ENCODE measurements at places on chromosomes 1 and 21.

DNA sequence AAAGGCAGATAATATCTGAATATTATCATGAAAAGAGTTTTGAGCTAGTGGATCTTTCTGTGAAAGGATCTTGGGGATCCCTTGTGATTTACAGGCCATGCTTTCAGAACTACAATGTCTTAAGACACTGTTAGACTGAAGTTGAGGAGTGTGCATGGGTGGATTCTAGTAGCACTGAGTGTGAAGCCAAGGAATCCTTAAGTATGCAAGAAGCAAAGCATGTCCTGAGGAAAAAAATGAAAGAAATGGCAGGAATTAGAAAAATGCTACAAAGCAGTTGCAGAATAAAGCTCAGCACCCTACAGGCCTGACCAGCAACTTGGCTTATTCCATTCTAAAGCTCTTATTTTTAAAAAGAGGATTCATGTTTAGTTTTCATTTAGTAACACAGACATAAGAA is 11.9 kb downstream of the STX6 start:
- no peak for DNase-seq

DNA sequence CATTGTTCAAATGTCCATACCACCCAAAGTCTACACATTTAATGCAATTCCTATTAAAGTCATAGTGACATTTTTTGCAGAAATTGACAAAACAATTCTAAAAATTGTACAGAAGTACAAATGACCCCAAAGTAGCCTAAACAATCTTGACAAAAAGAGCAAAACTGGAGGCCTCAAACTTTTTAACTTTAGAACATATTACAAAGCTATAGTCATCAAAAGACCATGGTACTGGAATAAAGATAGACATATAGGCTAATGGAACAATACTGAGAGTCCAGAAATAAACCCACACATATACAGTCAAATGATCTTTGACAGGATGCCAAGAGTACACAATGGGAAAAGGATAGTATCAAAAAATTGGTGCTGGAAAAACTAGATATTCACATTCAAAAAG is 213.2 kb upstream of the SAMSN1 start:
- DNase-seq = no peak

DNA sequence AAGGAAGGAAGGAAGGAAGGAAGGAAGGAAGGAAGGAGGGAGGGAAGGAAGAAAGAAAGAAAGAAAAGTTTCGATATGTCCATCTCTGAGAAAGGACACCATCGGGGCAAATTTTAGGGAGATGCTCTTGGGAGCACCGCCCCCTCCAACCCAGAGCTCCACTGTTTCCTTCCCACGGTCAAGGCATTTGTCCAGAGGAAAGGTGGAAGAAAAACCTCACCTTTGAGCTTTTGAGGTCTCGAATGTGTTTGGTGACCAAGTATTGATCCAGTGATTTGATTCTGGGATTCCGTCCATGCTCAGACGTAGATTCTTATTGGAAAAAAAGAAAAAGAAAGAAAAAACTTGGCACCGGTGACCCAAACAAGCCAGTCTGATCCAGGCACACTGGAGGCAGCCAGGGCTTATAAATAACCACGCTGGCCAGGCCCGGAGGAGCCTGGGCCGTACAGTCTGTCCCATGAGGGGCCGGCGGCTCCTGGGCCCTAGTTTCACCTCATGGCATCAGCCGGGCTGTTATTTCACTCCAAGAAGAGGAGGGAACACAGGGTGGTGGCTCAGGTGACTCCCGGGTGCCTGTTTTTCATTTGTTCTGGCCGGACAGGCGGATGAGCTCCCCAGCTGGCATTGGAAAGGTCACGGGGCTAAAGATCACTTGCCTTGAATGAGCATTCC is 36.1 kb upstream of the SLC25A33 start:
- DNase-seq = no peak

DNA sequence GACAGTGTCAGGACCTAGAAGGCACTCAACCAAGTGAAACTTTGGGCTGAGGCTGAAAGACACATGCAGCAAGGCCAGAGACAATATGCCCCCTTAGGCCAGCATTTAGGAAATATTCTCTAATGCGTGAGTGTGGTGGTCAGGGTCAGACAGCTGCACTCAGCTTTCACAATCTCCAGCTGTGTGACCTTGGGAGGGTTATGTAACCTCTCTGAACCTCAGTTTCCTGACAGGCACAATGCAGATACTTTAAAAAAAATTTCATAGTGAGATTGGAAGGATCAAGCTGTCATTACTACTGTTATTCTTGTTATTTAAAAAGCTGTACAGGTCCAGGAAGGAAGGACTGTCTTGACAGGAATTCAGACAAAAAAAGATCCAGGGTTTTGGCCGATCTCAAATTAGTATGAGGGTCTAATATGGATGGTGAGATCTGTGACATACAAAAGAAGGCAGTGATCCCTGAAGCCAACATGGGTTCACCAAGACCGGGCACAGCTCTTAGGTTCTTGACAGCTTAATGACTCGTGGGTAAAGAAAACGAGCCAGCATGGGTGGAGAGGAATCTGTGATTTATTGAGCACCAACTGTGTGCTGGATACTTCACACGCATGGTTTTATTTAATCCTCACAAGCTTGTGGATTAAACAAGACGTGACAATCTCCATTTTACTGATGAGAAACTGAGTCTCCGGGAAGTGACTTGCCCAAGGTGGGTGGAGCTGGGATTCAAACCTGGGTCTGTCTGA is 54.6 kb upstream of the POU3F1 start:
- no peak for DNase-seq

GRCh38 chr1:78553859-78554258 is 63.1 kb downstream of the PTGFR start:
- peak; percentile 49 for DNase-seq

DNA sequence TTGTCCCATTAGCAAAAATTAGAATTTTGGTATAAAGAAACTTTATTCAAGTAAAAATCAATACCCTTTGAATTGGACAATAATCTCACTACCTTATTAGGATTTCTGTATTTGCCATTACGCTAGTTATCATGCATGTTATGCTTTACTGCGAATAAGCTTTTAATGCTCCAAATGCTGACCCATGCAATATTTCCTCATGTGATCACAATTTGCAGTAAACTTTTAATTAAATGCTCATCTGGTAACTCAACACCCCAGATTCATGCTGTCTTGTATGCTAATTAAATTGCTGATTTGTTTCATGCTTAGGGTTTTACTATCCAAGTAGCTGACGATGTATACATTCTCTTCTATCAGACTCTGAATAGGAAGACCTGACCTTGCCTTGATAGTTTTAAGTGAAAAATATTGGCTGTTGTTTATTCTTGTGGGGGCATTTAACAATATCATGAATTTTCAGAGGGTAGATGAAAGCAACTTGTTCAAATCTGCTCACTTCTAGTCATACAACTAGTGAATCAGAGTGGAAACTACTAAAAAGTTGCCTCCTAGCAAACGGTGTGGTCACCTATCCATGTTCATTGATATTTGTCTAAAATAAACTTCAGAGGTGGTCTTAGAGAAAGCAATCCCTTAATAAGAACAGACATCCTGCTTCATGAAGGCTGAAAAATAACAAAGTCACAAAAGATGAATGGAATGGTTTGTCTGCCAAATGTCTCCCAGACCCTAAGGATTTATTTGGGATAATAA is 5.6 kb downstream of the XCL1 start:
- DNase-seq = no peak

DNA sequence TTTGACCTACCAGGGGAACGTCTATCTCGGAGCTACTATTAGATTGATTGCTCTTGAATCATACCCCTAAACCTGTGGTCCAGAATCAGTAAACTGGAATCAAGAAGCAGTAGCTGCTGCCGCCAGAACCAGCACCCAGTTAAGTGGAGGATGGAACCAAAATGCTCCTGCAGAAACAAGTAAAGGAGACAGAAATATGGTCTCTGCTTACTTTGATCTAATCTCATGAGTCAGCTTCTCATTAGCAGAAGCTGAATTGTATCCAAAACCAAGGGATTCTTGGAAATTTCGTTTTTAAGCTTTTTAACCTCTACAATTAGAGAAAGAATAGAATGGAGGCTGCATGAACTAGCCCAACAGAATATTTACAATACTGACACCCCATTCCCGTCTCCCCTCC is 42.6 kb upstream of the PIGV start:
- no peak for DNase-seq

DNA sequence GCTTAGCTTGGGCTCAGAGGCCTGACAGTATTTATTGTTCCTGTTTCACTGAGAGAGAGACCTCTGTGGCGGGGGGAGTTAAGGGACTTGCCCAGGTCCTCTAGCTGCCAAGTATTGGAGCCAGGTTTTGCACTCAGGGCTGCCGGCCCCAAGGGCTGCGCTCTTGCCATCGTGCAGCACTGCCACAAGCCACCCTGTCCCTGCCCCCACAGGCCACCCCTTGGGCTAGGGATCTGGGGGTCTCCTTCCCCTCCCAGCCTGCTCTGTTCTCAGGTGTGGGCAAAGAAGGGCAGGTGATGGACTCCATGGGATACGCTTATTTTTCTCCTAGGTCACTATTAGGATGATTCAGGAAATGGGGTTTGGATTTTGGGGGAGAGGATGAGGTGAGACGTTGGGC is 8.7 kb downstream of the KIAA1614 start:
- no peak for DNase-seq

GRCh38 chr1:56074007-56074651 is 505.2 kb downstream of the PLPP3 start:
- no peak for DNase-seq

GRCh38 chr1:212402666-212403321 is 11.9 kb downstream of the PACC1 start:
- no peak for DNase-seq

- no peak for DNase-seq
Measured at GRCh38 chr1:210684466-210685294, 356.0 kb downstream of the HHAT start.

DNA sequence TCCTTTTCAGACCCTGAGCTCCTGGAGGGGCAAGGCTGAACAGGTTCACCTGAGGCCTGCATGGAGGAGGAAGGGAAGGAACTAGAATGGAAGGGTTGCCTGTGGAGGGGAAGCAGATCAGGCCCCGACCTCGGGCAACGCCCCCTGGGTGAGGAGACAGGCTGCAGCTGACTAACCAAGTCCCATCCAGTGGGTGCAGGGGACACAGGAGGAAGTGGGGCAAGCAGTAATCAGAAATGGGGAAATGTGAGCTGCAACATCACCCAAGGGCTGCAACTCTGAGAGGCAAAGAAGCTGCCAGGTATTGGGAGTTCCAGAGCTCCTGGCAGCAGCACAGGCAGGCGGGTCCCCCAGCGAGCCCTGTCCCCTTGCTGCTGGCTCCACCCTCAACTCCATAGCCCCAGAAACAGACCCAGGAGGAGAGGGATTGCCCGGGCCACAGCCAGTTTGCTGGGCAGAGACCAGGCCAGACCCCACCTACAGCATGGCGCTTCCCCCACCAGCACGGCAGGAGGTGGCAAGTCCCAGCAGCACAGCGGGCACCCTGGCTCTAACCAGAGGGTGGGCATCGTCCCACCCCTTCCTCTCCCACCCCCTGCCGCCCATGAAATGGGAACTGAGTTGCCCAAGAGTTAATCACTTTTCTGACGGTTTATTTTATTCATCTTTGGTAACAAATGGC is 38.5 kb downstream of the MRPL37 start:
- peak; percentile 94 for DNase-seq

DNA sequence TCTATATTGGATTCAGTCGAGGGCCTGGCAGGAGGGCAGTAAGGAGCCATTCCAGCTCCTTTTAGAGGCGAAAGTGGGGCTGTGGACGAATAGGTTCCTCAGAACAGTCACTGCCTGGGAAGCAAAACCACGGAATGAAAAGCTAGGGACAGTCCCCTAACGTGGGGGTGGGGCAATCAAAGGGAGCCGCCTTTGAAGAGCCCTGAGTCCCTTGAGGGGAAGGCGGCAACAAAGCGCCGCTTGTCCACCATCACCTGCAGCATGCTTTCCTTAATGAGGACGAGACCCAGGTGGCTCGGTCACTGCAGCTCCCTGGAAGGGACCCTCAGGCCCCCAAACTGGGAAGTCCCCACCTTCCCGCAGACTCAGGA is 184.7 kb downstream of the ETS2 start:
- DNase-seq = no peak

GRCh38 chr1:173057984-173058383 is 7.2 kb upstream of the TNFSF18 start:
- peak; percentile 8 for DNase-seq

DNA sequence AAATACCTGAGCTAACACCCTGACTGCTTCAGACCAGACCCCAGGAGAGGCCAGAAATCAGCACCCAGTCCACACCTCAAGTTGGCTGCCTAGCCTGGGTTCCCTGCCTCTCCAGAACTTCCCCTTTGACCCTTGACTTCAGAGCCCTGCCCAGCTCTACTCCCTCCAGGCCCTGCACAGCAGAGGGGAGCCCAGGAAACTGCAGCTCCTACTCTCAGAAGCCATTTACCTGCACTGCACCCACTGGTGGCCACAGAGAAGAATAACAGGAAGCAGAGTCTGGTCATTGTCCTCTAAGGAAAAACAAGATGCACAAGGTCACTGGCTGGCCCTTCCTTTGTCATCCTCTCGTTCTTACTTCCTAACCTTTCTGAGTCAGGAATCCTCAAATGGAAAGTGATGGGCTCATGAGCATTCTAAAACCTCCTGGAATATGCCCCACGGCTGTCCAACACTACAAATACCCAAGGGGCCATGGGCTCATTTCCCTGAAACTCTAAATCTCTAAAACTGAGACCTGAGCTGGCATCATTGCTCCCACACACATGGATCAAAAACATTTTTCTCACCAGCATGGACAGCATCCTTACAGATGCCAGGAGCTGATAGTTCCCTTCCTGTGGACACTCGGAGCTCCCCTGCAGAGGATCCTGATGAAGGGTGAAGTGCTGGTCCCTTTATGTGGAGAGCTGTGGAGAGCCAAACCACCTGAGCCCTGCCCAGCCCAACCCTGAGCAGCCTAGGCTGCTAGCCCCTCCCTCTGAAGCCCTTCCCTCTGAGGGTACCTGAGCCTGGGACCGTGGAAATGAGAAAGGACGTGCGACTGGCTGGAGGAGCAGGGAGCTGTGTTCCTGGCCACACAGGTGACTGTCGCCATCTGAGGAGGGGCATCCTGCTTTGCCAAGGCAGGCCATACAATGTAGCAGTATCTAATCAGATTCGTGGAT is at the start of gene ITLN2:
Gene ITLN2 (minus strand): TSS at position 652 of the 947 bp plus-strand sequence. CDS start 68 bp downstream, at position 584.
- DNase-seq = peak; percentile 73

DNA sequence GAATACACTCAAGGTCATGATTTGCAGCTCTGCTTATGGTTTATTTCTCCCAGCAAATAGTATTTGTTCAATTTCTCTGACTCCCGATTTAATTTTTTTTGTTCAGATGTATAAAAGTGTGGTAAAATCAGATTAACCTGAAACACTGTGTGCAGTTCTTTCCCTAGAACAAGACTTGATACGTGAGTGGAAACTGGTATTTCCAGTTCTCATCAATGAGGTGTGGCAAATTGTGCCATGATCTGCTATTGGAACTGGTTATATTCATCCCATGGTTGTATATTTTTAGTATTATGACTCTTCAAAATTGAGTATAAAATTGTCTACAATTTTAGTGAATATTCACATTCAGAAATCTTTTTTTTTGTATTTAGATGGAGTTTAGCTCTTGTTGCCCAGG is 76.8 kb upstream of the IVNS1ABP start:
- no peak for DNase-seq

- DNase-seq = no peak
Measured at GRCh38 chr1:78682496-78682895, 32.9 kb downstream of the IFI44 start.

DNA sequence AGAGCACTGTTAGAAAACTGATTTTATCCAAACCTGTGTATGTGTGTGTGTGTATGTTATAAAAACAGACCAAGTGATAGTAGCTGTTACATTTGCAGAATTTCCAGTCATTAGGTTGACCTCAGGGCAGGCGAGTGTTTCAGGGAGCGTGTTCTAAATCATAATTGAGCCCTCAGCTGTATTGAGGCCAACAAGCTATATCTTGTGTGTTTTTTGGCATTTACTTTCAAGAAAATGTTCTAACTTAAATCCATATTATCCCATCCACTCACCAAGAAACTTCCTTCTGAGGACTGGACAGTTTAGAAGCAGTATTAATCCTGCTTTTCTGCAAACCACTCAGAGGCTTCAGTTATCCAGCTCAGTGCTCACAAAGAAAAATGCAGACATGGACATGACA is 12.0 kb downstream of the DDAH1 start:
- DNase-seq = no peak

All from NB4 (cell line).